ENCODE measurements at places on chromosomes 1 and 21. TPM values are rescaled to one million over a fixed set of nuclear protein-coding genes. Genes with fewer than 3 reads are reported as not detected.

PEAR1 gene
- 21.1 TPM for polyA plus RNA-seq

XKR8 gene
- 7.8 TPM for polyA plus RNA-seq

SAMSN1 gene
- polyA plus RNA-seq = 1.4 TPM

TXNIP gene
- 238 TPM for polyA plus RNA-seq
